ENCODE measurements at places on chromosomes 11 and 22.

GRCh38 chr11:12986194-12986898 is 22.8 kb upstream of the RASSF10 start:
- DNase-seq = no peak

- no peak for DNase-seq
These were observed 331.8 kb upstream of the SYN3 start for GRCh38 chr22:33389936-33390335.

GRCh38 chr11:75775056-75775455 is 6.5 kb downstream of the DGAT2 start:
- DNase-seq = no peak

- DNase-seq = no peak
These were observed 34.4 kb upstream of the SUSD2 start for GRCh38 chr22:24146791-24147353.

DNA sequence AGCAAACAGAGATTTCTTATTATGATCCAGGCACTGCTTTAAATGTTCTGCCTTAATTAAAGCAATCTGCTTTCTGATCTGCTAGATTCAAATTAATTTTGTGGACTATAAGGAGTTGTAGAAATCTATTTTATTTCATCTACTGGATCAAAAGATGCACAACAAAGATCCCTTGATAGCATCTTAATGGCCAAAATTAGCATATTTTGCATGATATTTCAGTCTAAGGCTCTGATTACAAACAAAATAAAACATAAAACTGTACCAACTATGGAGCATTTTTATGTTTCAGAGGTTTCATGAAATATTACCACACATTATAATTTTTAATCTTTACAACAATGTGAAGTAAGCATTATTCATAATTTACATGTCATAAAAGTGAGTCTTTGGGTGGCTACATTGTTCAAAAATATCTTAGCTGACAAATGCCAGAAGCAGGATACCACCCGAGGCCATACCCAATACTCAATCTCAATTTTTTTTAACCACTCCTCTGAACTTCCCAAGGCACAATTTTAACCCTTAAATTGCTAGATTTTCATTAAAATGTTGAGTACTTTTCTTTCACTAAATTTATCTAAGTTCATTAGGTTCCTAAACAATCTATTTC is 929.5 kb downstream of the KCNA4 start:
- DNase-seq = no peak

- DNase-seq = no peak
These were observed 776 bp downstream of the NLRX1 start for GRCh38 chr11:119169282-119169719.

GRCh38 chr22:45744442-45744841 is 72.8 kb downstream of the ATXN10 start:
- DNase-seq = no peak

GRCh38 chr11:113685654-113686359 is 20.3 kb downstream of the TMPRSS5 start:
- no peak for DNase-seq

DNA sequence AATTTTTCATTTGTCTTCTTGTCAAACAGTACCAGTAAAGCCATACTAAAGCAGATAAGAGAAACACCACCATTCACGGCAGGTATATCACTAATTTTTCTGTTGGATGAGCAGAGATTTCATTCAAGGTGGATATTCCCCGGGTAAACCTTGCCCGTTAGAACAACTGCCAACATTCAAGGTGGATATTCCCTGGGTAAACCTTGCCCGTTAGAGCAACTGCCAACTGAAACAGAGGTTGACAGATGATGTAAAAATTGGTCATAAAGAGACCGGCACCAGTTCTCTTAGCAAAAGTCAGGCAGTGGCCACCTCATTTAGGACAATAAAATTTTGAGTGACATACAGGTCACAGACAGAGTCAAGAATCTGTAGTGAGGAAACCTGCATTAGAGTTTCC is 423.4 kb upstream of the SYN3 start:
- no peak for DNase-seq

DNA sequence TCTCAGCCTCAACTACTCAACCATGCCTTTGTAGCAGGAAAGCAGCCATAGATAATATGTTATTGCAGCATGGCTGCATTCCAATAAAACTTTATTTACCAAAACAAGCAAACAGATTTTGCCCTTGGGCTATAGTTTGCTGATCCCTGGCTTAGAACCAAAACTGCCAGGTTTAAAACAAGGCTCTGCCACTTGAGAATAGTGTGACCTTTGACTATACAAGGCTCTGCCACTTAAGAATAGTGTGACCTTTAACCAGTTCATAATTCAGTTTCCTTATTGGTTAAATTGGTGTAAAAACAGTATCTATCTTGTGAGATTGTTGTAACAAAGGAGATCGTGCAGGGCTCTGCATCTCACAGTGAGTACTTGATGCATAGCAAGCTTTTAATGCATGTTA is 217.3 kb upstream of the MTNR1B start:
- no peak for DNase-seq

DNA sequence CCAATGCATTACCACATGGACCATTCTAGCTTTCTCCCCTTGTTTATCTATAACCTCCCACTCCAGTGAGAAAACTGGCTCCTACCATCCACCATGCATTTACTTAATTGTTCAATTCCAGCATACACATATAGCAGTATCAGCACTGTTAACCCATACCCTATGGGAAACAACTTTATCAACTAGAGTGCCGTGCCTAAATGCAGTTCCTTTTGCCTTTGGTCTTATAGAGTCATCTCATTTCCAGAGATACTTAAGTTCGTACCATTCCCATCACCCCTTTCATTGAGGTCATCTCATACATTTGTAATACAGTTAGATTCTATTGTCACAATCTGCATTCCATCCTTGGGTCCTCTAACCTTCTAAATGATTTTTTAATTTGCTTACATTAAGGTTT is 86.9 kb downstream of the PARVA start:
- DNase-seq = no peak

- no peak for DNase-seq
These were observed 6.0 kb upstream of the PAX6 start for GRCh38 chr11:31817054-31817620.

DNA sequence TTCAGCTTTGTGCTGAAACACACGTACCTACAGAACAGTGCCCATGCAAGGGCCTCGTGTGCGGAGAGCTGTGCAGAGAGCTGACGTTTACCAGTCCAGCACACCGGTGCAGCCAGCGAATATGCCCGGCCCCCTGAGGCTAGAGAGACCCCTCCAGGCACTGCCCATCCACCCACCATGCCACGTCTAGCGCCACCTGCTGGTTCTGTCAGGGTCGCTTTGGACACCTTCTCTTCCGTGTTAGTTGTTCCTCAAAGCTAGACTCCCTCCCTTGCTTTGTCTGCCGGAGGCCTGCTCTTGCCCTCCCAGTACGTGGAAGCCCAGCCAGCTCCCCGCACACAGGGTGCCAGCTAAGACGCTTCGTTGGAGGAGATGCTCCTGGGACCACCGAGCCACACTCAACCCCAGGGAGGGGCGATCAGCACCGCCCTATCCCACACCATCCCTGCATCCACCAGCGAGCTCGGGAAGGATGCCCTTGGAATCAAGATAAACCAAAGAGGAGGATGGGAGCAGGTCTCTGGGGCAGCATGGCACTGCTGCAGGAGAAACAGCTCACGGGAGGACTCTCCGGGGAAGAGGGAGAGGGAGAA is 43.4 kb downstream of the CPT1A start:
- DNase-seq = no peak

- no peak for DNase-seq
These were observed 216.6 kb downstream of the CEP164 start for GRCh38 chr11:117544130-117544800.

GRCh38 chr11:117072517-117073461 is 25.4 kb downstream of the SIK3 start:
- DNase-seq = peak; percentile 54

- DNase-seq = peak; percentile 83
These were observed 4.9 kb downstream of the ATP5MGL start for GRCh38 chr22:42635531-42635930.

DNA sequence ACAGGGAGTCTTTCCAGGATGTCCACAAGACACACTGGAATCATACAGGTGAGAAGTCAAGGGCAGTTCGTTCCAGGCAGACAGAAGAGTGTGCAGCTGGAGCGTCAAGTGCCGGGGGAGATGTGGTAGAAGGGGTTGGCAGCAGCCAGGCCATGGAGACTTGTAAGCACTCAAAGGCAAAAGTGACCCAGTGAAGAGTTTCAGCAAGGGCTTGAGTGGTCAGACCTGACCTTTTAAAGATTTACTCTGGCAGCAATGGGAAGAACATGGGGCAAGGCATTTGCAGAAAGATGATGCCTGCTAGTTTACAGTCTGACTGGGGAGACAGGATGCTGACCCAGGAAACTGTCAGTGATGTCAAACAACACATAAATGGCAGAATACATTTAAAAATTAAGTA is 29.0 kb downstream of the P4HA3 start:
- DNase-seq = no peak

- DNase-seq = no peak
These were observed 33.2 kb upstream of the FBLN1 start for GRCh38 chr22:45469281-45470073.

GRCh38 chr11:127448101-127448500 is 447.5 kb upstream of the KIRREL3 start:
- DNase-seq = no peak

DNA sequence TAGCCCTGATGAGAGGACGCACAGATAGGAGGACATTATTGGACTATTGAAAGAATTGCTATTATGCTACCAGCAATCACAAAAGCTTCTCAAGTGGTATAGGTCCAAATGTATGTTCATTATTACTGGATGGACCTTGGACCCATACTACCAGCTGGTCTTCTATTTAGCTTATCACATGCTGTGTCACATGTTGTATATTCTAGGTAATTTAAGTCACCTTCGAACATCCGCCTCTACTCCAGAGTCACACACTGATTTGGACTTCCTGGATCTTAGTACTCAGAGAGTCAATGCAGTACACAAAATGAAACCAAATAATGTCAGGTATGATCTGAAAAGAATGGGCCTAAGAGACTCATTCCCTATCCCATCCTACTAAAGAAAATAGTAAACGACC is 534.0 kb upstream of the API5 start:
- DNase-seq = no peak

DNA sequence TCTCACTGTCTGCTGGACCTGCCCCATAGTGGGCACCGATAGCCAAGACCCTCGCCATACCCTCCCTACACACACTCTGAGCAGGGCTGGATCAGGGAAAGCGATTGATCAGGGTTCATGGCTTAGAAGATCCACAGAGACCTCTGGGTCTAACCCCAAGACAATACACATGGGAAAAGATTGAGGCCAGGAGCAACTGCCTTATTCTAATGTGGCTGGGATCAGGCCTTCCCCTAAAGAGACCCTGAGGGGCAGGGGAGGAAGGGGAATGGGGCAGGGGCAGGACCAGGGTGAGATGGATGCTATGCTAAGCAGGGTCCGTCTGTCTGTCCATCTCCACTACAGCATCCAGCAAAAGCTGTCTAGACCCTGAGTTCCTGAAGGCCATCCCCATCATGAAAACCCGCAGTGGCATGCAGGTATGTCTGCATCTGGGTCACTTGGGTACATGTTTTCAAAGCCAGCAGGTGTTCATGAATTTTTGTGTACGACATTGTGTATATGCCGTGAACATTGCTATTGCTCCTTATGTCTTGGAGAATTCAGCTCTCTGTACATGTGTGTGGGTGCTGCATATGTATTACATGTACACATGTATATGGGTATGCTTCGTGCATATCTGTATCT is 15.3 kb upstream of the RELT start:
- DNase-seq = no peak

DNA sequence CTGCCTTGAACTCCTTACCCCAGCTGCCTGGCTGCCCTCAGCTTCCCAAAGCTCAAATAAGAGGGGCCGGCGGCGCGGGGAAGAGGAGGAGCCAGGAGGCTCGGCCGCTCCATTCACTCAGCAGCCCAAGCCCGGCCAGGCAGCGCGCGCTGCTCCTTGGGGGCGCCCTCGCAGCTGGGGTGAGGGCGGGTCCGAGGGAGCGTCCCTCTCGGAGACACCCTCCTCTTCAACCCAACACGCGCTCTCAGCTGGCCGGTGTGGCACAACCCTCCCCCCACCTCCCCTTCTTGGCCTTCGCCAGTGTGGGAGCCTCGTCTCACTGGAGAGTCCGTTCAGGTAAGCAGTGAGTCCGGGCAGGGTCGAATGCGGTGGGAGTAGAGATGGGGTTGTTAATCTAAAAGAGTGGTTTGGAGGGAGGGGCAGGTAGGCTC is at the start of gene WT1:
WT1 (minus strand) TSS at position 29 of the 431 bp plus-strand sequence.
- no peak for DNase-seq

DNA sequence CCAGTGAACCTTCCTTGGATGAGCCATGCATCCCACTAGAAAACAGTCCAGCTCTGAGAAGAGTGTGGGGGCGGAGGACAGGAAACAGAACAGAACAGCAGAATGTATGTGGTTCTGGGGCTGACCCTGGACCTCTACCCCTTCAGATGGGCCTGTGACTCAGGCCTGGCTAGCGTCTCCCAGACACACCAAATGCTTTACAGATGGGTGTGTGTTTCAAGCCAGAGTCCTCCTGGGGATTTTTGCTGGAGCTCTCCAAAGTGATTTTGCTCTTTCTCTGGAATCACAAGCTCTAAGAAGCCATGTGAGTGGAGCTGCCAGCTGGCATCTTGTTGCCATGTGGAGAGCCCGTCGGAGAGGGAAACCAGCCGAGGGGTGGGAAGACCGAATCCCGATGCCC is 13.2 kb upstream of the C1QTNF4 start:
- DNase-seq = no peak

DNA sequence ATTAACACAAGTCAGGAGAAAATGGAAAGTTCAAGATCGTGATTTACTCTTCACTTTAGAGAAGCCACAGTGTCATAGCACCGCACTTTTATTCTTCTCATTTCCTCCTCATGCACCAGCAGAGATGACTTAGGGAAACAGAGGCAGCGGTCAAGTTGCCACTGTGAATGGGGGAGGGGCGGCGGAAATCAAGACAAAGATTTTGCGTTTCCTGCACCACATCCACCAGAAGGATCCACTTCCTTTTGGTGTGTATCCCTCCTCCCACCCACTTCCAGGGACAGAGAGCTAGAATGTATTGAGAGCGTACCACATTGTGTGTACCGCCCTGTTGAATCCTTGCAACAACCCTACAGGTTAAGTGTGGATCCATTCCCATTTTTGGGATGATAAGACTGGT is 21.8 kb downstream of the TSPAN18 start:
- no peak for DNase-seq
